GM23248 (cell line): ENCODE measurements at places on chromosomes 7 and 10. TPM values are rescaled to one million over a fixed set of nuclear protein-coding genes. Genes with fewer than 3 reads are reported as not detected.

GRCh38 chr7:17133977-17134376 is 164.5 kb upstream of the AHR start:
- DNase-seq: no peak

- DNase-seq: peak; percentile 80
Measured at GRCh38 chr10:30857803-30858202, 173.9 kb downstream of the ZNF438 start.

Gene SPACDR
- total RNA-seq: not detected in 2 replicates

GRCh38 chr10:87658321-87658795 is 1.3 kb upstream of the PAPSS2 start:
- DNase-seq: peak; percentile 15

GRCh38 chr7:36710186-36710791 is 14.0 kb downstream of the AOAH start:
- no peak for DNase-seq

- peak; percentile 70 for DNase-seq
Measured at GRCh38 chr10:132984801-132985545, 42.6 kb upstream of the CFAP46 start.

DNA sequence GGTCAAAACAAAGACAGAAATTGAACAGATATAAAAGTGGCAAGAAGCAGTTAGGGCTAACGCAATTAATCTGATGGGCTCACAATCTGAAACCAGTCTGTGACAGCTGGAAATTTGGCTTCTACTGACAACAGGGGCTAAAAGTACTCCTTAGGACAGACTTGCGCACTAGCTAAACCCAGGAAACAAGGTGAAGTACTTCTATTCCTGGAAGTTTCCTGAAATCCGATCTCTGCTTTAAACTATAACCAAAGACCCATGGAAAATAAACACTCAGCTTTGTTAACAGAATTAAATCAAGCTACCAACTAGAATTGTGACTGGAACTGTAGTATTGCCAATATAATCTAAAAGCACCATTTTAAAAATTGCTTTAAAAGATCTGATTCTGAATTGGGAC is 520.2 kb upstream of the ZWINT start:
- no peak for DNase-seq

DNA sequence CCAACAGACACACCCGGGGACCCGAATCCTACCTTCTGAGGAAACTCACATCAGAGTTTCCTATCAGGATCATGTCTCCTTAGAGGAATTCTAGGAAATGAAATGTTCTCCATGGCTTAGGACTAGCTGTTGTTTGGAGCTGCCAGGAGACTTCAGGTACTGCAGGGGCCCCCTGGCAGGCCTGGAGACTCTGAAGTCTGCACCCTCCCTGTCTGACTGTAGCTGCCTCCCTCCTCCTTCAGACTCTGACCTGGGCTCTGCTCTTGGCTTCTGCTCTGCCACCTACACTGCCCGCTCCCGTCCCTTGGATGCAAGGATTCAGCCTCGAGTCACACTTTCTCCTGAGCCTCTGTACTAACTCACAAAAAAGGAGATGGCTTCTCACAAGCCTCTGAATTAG is 232.8 kb downstream of the INHBA start:
- no peak for DNase-seq

DNA sequence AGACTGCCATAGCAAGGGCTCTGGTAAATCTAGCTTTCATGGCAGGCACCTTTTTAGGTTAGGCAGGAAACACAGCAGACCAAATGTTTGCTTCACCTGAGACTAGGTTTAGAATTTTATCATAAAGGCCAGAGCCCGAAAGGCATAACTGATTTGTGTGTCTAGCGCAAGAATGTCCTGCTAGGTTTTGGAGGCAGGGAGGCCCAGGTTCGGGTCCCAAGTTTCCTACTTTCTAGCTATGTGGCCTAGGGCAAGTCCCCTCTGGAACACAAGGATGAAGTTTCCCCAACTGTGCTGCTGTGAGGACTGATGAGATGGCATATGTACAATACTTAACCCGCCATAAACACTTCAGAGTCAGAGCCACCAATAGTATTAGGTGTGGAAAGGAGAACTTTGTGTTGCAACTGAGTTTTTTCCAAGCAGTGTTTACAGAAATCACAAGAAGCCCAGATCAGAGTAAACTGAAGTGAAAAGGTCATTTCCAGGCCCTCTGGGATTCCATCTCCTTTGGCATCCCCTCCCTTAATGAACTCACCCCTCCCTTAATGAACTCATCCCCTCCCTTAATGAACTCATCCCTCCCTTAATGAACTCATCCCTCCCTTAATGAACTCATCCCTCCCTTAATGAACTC is 244.9 kb downstream of the SKAP2 start:
- DNase-seq: no peak

- DNase-seq: peak; percentile 74
Measured at GRCh38 chr10:30059209-30060107, at the start of gene JCAD. Gene JCAD (minus strand): TSS chr10:30059586. CDS start chr10:30047812, 11,774 bp downstream.

Gene OGA
- total RNA-seq: 73.6 and 78.0 TPM in 2 replicates

GRCh38 chr7:45048748-45049147 is 40.0 kb downstream of the NACAD start:
- no peak for DNase-seq

- no peak for DNase-seq
Measured at GRCh38 chr10:49350846-49351532, 44.9 kb downstream of the DRGX start.
